NCI-H2081 (cell line): ENCODE measurements at places on chromosomes 3 and 15.

- no peak for DNase-seq
Measured at GRCh38 chr15:50333229-50333628, 21.8 kb downstream of the GABPB1 start.

- DNase-seq = peak; percentile 8
Measured at GRCh38 chr3:162443376-162443775, 946.8 kb downstream of the OTOL1 start.

DNA sequence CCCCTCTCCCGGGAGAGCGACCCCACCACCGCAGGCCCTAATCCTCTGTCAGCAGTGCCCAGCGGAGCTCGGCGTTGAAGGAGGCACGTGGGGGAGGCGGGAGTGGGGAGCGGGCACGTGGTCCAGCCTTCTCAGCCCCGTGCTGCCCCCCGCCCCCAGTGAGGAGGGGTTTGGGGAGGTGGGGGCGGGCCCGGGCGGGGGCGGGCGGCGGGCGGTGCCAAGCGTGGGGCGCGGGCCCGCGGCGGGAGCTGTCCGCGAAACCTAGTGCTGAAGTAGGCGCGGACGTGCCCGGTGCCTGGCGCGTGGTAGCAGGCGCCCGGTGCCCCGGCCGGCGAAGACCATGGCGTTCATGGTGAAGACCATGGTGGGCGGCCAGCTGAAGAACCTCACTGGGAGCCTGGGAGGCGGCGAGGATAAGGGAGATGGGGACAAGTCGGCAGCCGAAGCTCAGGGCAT, at the start of gene CPLX3:
Gene CPLX3 (plus strand): TSS at position 264 of the 456 bp plus-strand sequence. CDS start 77 bp downstream, at position 341.
- no peak for DNase-seq

DNA sequence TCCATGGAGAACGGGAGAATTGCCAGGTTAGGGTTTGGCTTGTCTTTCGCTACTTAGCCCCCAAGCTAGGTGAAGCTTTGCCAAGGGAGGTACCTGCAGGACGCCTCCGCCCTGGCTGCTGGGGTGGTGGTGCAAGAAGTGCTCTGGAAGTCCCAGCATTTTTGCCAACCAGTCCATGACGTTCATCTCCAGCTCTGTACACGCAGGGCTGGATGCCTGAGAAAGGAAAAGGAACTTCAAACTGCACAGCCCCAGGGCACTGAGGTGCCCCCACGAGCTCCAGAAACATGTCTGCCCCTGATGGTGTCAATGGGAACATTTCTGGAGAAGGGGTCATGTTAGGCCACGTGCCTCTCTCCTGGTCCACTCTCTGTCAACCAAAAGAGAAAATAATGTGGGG, 8.2 kb downstream of the HDC start:
- no peak for DNase-seq

GRCh38 chr15:76979331-76979925, 15.5 kb upstream of the PSTPIP1 start:
- DNase-seq = no peak

- no peak for DNase-seq
Measured at GRCh38 chr3:153289334-153289808, 127.3 kb downstream of the RAP2B start.

DNA sequence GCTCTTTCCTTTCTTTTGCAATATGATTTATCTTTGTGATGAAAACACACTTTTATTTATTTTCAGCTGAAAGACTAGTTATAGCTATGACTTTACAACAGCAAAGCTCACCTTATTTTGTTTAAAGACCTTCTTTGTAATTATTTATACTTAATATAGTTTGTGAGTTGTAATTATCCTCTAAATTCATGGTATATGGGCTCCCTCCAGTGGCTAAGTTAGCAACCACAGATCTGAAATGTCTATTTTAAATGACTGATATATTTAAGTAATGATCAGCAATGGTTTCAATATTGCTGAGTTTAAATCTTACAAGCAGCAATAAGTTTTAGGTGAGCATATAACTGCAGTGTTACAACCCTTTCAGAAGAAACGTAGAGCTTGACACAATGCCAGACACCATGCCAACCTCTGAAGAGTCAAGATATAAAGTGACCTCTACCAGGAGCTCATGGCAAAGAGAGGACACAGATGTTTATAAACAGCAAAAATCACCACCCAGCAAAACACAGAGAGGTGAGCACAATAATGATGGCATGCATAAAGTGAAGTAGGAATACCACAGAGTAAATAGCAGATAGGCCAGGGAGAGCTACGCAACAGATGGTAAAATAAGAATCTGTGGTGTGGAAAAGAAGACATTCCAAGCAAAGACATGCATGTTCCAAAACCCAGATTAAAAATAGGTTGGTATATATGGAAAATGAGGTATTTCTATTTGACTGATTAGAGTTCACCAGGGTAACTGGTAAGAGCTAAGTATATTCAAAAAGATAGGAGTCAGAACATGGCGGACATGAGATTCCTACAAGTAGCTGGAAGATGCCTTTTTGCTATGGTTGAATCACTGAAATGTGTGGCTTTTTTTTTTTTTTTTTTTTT, 143.7 kb upstream of the ZNF385D start:
- DNase-seq = peak; percentile 3

- DNase-seq = no peak
Measured at GRCh38 chr3:53798144-53798543, 48.1 kb downstream of the CHDH start.

GRCh38 chr15:29920515-29920914, 98.2 kb upstream of the TJP1 start:
- DNase-seq = no peak

GRCh38 chr15:98277602-98278001, 317.1 kb downstream of the ARRDC4 start:
- DNase-seq = no peak

GRCh38 chr3:42535981-42536784, 33.7 kb downstream of the VIPR1 start:
- no peak for DNase-seq

- no peak for DNase-seq
Measured at GRCh38 chr15:84789762-84790161, 27.4 kb upstream of the ALPK3 start.

DNA sequence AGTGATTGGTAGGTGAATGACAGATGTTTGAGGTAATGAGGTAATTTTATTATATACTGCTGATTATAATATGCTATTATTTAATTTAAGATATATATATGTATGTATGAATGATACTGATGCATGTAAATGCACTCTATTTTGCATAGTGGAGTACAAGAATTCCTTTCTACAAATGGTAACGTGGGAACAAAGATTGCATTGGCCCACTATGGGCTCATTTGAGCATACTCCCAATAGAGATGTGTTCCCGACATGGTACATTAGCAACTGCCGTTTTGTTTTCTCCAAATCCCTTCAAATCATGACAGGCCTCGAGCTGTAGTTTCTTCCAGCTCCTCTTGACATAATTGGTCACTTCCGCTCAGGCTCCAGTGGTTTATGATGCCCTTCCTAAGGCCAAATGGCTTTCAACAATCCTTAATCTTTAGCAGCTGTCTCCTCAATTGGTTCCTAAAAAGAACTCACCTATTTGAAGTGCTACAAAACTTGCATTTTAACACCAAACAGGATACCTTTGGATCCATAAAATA, 266.1 kb downstream of the ADAMTSL3 start:
- no peak for DNase-seq

- no peak for DNase-seq
Measured at GRCh38 chr15:80264031-80264430, 12.0 kb upstream of the CTXND1 start.

GRCh38 chr3:143685491-143685890, 162.8 kb downstream of the SLC9A9 start:
- DNase-seq = no peak

DNA sequence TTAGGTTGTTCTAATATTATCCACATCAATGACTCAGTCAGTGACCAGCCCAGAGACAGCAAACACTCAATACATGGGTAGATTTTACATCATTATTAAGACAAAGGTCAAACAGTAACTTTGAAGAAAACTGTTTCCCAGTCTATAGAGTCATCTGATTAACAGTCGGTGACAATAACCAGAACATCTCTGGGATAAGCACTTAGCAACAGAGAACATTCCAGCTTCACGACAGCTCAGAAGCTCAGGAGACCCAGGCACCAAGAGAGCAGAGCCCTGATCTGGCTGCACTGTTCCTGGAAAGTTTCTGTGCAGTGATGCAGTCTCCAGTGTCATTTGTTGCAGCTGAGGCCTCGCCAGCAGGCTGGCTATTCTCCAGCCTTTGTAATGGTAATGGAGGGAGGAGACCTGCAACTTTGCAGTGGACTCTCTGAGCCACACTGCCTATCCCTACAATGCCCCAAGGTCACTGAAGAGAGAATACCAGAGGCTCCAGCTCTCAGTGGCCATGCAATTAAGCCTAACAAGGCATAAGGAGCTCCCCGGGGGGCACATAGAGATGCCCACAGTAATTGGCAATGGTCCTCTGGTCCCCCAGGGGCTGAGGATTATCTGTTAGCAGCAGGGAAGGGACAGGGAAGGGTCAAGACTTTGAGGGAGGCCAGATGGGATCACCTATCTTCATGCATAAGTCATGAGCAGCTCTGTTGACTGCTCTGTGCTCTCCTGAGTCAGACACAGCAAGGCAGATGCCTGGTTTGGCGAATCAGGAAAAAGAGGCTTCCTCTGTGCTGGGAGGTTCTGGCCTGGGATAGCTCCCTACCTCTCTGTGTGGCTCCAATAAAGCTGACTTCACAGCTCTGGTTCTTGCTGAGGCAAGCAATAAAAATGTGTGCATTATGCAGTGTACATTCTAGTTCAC, 163.6 kb downstream of the CTNNB1 start:
- no peak for DNase-seq
